ENCODE measurements at places on chromosomes 5 and 9. TPM values are rescaled to one million over a fixed set of nuclear protein-coding genes. Genes with fewer than 3 reads are reported as not detected.

Gene ZFP2
- total RNA-seq, result 2.0 TPM

Gene IL13
- not detected for total RNA-seq

Gene CCNI2
- total RNA-seq, result 1.1 TPM

Gene SLC24A2
- not detected for total RNA-seq

DNA sequence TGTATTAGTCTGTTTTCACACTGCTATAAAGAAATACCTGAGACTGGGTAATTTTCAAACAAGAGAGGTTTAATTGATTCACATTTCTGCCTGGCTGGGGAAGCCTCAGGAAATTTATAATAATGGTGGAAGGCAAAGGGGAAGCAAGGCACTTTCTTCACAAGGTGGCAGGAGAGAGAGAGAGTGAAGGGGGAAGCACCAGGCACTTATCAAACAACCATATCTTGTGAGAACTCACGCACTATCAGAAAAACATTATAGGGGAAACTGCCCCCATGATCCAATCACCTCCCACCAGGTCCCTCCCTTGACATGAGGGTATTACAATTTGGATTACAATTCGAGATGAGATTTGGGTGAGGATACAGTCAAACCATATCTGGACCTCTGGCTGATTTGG, 34.7 kb downstream of the ADRB2 start:
- H3K4me3 ChIP-seq, result no peak overlapping the region
- no peak for DNase-seq
- peaks cover 43% of the 10 kb centered on the region for H3K4me1 ChIP-seq
- no peak overlapping the region for H3K27ac ChIP-seq
- no peaks in the 10 kb centered on the region for H3K36me3 ChIP-seq

DNA sequence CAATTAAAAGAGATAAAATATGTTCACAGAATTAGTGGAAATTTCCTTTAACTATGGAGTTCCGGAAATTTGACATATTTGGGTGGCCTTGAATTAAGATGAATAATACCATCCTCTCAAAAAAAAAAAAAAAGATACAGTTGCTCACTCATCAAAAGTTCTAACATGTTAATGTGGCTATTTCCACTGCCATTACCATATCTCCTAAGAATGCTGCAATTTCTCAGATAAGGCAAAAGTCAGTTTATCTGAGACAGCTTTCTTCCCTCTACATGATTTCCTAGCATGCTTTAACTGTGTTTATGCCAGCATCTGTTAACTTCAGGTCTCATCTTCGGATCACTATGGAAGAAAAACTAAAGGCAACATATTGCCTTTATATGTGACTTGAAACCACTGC, 2.6 kb downstream of the FASTKD3 start:
- no peak overlapping the region for H3K27ac ChIP-seq
- H3K27me3 ChIP-seq, result no peaks in the 10 kb centered on the region
- no peak overlapping the region for H3K4me3 ChIP-seq
- H3K4me1 ChIP-seq, result peaks cover 23% of the 10 kb centered on the region

DNA sequence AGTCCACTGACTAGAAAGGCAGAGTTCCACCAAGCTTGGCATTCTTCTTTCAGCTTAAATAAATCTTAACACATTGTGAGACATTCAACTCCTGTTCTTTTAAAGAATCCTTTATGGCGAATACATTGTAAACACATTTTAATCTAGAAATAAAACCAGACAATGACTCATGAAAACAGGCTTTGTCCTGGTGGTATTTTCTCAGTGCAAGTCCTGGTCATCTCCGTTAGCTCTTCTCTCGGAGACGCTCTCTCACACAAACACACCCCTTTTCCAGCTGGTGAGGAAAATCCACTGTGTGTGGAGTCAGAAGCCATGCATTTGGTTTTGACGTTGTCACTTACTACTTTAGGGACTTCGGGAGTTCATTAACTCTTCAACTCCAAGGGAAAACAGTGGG, 140.4 kb downstream of the AUH start:
- no peak overlapping the region for H3K27ac ChIP-seq
- peaks cover 22% of the 10 kb centered on the region for H3K36me3 ChIP-seq
- no peak for DNase-seq
- no peaks in the 10 kb centered on the region for H3K27me3 ChIP-seq

DNA sequence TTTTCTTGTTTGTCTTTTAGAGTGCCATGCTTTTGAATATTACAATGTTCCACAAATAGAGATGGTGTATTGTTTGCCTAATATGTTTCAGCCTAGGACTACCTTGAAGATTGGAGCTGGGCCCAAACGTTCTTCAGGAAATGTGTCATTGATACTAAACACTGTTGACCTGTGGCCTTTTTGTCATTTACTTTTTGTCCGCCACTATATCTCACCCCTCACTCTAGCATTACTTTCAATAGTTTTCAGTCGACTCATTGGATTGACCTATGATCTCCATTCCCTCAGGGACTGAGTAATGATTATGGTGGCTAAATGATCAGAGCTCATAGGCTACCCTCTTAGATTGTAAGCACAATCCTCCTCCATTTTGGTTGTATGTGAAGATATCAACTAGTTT, 115.8 kb downstream of the NUDT12 start:
- H3K4me1 ChIP-seq, result no peaks in the 10 kb centered on the region
- H3K4me3 ChIP-seq, result no peak overlapping the region
- no peaks in the 10 kb centered on the region for H3K27me3 ChIP-seq
- no peak overlapping the region for H3K27ac ChIP-seq
- no peak for DNase-seq

- H3K4me1 ChIP-seq, result no peaks in the 10 kb centered on the region
- H3K27me3 ChIP-seq, result no peaks in the 10 kb centered on the region
- no peak overlapping the region for H3K27ac ChIP-seq
- no peaks in the 10 kb centered on the region for H3K36me3 ChIP-seq
- no peak overlapping the region for H3K4me3 ChIP-seq
Observed at GRCh38 chr9:86697213-86697612, 250.1 kb downstream of the GAS1 start.

DNA sequence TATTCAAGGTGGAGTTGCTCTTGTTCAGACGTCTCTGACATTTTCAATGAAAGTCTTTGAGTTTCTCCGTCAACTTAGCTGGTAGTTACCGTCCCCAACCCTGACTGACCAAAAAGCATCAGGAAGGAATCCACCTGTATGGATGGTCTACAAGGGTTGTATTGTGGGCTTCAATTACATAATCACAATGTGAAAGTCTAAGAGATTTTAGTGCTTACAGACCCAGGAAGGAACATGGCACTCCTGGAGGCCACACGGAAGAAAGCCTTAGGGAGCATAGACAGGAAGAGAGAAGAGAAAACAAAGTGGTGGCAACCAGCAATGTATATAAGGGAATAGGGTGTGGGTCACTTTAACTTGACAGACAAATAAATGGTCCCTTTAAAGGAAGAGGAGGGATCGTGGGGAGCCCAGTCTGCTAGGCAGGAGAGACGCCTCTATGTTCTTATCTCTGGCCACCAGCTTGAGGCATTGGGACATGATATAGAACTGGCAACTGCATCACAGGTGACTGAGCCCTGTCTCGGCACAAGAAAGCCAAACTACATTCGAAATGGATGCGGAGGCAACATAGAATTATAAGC, 80.4 kb downstream of the ALDH7A1 start:
- no peaks in the 10 kb centered on the region for H3K36me3 ChIP-seq
- no peak for DNase-seq
- H3K27ac ChIP-seq, result peak overlapping the region; percentile 48
- H3K27me3 ChIP-seq, result no peaks in the 10 kb centered on the region
- H3K4me1 ChIP-seq, result peaks cover 24% of the 10 kb centered on the region

GRCh38 chr9:114525513-114525912, 20.2 kb upstream of the WHRN start:
- H3K27me3 ChIP-seq, result peaks cover 11% of the 10 kb centered on the region
- DNase-seq, result no peak
- H3K36me3 ChIP-seq, result no peaks in the 10 kb centered on the region
- H3K27ac ChIP-seq, result no peak overlapping the region

- H3K36me3 ChIP-seq, result no peaks in the 10 kb centered on the region
- no peak overlapping the region for H3K4me3 ChIP-seq
- no peak overlapping the region for H3K27ac ChIP-seq
Observed at GRCh38 chr5:135131801-135132680, 98.0 kb upstream of the PITX1 start.

- H3K36me3 ChIP-seq, result no peaks in the 10 kb centered on the region
- no peaks in the 10 kb centered on the region for H3K4me1 ChIP-seq
- no peak overlapping the region for H3K4me3 ChIP-seq
- no peaks in the 10 kb centered on the region for H3K27me3 ChIP-seq
- no peak for DNase-seq
Observed at GRCh38 chr9:112601636-112602035, 115.0 kb downstream of the KIAA1958 start.

- no peaks in the 10 kb centered on the region for H3K27me3 ChIP-seq
- DNase-seq, result no peak
- H3K4me3 ChIP-seq, result peak overlapping the region; percentile 49
- H3K36me3 ChIP-seq, result no peaks in the 10 kb centered on the region
- H3K4me1 ChIP-seq, result peaks cover 20% of the 10 kb centered on the region
- H3K27ac ChIP-seq, result peak overlapping the region; percentile 75
Observed at GRCh38 chr5:136080113-136080482, 51.3 kb downstream of the TGFBI start.

DNA sequence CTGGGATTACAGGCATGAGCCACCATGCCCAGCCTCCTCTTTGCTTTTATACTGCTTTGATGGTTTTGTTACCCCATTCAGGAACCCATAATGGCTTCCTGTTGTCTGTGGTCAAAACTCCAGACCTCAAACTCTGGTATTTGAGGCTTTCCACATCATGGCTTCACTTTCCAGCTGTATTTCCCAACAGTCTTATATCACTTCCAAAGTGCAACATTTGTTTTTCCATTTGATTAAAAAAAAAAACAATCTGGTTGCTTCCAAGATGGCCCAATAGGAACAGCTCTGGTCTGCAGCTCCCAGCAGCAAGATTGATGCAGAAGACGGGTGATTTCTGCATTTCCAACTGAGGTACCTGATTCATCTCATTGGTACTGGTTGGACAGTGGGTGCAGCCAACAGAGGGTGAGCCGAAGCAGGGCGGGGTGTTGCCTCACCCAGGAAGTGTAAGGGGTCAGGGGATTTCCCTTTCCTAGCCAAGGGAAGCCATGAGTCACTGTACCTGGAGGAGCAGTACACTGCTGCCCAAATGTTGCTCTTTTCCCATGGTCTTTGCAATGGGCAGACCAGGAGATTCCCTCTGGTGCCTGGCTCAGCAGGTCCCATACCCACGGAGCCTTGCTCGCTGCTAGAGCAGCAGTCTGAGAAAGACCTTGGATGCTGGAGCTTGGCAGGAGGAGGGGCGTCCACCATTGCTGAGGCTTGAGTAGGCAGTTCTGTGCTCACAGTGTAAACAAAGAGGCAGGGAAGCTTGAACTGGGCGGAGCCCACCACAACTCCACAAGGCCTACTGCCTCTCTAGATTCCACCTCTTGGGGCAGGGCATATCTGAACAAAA, 458.4 kb downstream of the KDM4C start:
- no peaks in the 10 kb centered on the region for H3K4me1 ChIP-seq
- no peaks in the 10 kb centered on the region for H3K36me3 ChIP-seq
- H3K27me3 ChIP-seq, result no peaks in the 10 kb centered on the region

DNA sequence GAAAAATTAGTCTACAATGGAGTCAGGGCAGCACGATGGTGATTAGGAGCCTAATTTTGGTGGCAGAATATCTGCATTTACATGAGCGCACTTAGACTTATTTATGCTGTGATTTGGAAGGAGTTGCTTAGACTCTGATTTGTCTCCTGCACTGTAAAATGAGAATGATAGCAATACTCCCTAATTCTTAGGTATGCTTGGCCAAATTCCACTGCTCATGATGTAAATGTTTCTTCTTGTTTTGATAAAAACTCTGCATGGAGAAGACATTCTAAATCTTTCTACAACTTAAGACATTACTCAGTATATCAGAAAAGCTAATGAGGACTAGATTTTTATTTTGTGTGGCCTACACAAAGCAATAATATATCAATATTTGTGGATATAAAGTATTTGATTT, 205.4 kb downstream of the CDH18 start:
- H3K4me3 ChIP-seq, result no peak overlapping the region
- no peak for DNase-seq
- H3K36me3 ChIP-seq, result no peaks in the 10 kb centered on the region
- no peak overlapping the region for H3K27ac ChIP-seq
- H3K4me1 ChIP-seq, result no peaks in the 10 kb centered on the region
